Adipocyte (in vitro differentiated cells): ENCODE measurements at places on chromosomes 11 and 22.

DNA sequence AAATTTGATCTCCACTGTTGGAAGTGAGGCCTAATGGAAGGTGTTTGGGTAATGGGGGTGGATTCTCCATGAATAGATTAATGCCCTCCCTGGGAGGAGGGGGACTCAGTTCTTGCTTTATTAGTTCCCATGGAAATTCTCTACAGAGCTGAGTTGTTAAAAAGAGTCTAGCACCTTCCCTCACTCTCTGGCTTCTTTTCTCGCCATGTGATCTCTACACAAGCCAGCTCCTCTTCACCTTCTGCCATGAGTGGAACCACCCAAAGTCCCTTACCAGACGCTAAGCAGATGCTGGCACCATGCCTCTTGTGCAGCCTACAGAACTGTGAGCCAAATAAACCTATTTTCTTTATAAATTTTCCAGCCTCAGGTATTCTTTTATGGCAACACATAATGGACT lies 465.8 kb upstream of the ANO5 start:
- DNase-seq = no peak

GRCh38 chr11:82906931-82907330 lies 5.4 kb downstream of the DDIAS start:
- DNase-seq = peak; percentile 59

DNA sequence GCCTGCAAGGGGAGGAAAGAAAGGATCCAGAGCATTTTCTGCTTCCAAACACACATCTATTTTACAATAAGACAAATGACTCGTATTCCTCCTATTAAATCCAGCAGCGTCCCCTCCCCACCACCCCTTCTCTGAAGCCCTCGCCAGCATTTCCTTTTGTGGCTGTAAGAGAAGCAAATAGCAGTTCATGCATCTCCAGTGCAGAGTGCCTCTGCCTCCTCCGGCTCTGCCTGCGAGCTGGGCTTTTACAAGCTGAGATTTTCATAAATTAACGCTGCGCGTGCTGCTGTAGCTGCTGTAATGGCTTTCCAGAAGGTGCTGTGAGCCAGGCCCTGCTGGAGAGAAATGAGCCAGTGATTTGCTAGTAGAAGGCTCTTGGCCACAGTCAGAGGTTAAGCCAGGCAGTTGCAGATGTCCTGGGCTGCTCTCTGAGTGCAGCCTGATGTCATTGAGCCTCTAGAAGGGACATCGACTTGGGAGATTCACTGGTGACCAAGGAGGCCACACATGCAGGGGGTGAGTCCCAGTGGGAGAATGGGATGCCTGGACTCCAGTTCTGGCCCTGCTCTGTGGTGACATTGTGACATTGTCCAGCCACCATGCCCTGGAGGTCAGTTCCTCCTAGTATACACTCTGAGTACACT lies 134.5 kb upstream of the NAV2 start:
- DNase-seq = peak; percentile 70

GRCh38 chr22:28894807-28895206 lies 11.4 kb downstream of the ZNRF3 start:
- no peak for DNase-seq

DNA sequence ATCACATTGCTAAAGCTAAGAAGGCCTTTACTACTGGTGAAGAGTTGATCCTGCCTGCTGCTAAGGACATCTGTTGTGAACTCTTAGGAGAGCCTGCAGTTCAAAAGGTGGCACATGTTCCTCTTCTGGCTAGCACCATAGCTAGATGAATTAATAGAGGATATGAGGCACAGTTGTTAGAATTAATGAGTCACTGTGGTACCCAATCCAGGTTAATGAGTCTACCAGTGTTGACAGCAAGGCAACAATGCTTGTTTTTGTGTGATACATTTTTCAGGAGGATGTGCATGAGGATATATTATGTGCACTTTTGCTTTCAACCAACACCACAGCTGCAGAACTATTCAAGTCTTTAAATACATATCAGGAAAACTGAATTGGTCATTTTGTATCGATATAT lies 12.0 kb downstream of the C11orf58 start:
- no peak for DNase-seq

DNA sequence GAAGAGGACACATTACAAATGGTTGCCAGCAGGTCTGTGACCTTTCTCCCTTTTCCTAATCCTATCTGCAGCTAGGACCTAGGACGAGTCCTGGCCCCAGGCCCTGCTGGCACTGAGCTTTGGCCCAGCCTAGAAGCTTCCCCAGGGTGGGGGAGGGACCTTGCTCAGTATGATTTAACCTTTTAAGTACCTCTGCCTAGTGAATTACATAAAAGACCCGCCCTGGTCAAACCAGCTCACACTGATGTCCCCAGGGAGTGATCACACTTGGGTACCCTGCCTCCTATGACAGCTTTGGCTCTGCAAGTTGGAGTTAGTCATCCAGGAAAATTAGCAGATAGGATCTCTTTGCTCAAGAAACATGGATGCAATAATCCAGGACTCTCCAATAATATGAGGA lies 21.9 kb downstream of the ASCC2 start:
- no peak for DNase-seq

GRCh38 chr11:63518548-63518947 lies 12.7 kb downstream of the LGALS12 start:
- DNase-seq = peak; percentile 36

GRCh38 chr11:122424636-122425035 lies 230.9 kb upstream of the UBASH3B start:
- peak; percentile 14 for DNase-seq

DNA sequence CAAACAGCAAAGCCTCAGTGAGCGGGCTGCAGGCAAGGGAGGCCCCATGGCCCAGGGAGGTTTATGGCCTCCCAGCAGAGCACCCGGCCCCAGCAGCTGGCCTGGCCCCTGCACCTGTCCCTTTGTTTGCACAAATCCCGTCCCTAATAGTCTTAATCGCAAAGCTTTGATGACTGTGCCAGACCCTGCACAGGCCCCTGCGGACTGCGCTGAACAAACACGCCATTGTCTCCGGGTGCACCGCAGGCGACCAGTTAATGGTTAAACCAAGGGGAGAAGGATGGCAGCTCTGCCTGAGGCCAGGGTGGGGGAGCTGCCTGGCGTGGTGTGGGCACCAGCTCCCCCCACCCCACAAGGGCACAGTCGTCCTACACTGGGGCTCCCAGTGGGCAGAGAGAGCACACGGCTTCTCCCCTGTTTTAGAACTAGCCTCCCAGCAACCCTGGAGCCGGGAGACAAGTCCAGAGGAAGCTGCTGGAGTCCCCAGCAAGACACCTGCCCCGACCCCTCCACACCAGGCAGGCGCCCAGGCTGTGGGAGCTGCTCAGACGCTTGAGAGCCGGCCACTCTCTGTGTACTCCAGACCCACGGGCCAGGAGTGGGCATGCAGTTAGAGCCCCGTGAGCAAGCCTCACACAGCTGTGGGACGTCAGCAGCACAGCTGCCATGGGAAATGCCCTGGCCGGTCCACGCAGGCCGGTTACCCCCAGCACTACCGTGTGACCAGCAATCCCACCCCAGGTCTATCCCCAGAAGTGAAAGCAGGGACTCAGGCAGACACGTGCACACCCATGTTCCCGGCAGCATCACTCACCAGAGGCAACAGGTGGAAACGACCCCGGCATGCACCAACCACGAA lies 39.7 kb upstream of the TH start:
- no peak for DNase-seq

GRCh38 chr11:70410276-70411205 lies 12.2 kb downstream of the CTTN start:
- DNase-seq = no peak

DNA sequence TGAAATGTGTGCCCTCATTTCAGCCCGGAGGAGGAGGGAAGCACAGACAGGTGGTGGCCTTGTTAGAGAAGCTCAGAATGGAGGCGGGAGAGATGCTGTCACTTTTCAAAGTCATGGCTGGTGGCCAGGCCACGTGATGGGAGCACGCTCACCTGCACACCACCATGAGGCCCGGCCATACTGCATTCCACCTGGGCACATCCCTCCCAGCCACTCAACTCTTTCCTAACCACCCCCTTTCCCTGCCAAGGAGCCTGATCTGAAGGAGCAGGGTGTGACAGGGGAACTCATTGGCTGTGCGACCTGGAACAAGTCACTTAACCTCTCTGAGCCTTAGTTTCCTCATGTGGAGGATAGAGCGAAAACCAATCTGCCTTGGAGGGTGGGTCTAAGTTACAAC lies 364.5 kb downstream of the CTTN start:
- DNase-seq = no peak

DNA sequence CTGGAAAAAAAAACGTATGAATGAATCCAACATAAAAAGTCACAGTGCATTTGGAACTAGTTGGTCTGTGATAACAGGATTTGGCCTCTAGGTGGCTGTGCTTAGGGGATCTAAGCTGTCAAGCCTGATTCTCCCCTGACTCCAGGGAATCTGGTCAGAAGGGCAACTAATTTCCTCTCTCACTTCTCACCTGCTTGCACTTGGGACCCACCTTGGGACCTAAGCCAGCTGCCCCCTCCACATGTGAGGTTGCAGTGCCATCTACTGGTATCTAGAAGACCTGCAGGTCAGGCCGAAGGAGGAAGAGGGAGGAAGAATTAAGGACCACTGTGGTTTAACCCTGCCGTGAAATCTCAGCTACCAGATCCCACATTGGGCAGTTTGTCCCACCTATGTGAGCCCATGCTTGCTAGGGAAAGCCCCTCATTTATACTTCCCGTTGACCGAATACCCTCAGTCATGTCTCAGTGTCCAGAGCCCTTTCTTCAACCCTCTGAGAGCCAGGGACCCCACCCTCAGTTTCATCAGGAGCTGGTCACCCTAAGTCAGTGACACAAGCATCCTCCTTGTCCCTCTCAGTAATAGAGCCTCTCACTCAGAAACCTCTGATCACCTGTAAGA lies 33.2 kb upstream of the CAVIN3 start:
- peak; percentile 75 for DNase-seq

- no peak for DNase-seq
These were observed 53.9 kb upstream of the RCE1 start for GRCh38 chr11:66789097-66789890.

DNA sequence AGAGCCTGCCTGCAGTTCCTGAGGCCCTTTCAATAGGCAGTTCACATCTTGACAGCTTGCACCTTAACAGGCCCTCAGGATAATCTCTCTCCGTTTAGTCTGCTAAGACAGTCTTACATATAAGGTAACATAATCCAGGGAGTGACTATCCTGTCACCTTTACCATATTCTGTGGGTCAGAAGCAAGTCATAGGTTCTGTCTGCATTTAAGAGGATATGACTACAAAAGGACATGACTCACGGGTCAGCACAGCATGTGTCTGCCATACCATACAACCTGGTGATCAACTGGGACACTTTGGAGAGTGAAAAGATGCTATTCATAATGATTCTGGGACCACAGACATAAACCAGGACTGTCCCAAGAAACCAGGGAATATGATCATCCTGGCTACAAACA lies 611.1 kb downstream of the SOX6 start:
- DNase-seq = no peak

GRCh38 chr11:122486793-122487495 lies 168.6 kb upstream of the UBASH3B start:
- no peak for DNase-seq

DNA sequence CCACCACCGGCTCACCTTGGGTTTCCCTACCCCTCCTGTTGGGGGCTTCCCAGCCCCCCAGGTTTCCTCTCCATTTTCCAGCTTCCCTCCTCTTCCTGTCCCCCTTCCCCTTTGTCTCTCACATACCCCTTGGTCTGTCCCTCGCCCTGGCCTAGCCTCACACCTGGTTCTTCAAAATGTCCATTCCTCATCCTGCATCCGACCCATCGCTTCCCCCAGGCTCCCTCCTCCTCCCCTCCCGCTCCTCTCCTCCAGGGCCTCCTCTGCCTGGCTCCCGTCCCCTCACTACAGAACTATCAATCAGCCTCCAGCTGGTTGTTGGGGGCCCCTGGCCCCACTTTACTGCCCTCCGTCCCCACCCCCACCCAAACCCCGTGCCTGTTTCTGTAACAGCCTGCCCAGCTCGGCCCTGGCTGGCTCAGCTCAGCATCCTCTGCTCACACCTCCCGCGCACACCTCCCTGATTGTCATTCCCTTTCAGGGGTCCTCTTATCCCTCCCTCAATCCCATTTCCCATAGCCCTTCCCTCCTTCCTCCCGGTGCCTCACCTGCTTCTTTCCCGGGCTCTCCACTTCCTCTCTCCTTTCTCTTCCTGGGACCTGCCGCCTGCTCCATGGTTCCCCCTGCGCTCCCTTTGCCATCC lies 1.2 kb downstream of the CNIH2 start:
- no peak for DNase-seq

GRCh38 chr22:42310291-42311015 lies 40.0 kb upstream of the TCF20 start:
- no peak for DNase-seq

DNA sequence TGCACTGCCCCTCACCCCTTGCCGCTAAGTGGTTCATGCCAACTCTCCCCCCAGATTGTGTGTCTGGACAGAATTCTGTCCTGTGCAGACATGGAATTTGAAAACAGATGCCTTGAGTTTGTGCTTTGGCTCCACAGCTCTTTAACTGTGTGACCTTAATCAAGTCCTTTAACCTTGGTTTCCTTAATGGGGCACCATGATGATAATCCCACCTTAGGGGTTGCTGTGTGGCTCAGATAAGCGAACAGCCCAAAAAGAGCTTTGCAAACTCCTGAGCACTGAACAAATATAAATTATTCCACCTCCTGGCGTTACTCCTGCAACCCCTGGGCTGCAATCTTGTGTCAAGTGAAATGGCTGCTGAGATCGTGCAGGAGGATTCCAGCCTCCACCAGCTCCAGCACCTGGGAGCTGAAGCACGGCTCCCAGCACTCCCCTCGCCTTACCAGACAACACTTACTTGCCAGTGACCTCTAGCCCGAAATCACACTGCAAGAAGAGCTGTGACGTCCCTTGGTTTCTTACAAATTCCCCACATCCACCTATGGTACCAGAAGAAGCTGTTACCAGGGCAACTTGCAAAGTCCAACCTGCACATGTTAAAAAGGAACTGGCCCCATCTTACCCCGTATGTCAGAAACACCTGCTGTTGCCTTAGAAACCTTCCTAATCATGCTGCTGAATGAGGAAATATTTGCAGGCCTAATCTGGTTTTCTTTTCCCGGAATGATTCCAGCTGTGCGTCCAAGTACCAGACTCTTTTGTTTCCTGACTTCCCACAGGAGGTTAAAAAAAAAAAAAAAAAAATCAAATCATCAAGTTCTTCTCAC lies 13.2 kb downstream of the VPS37C start:
- DNase-seq = no peak
